ENCODE measurements at places on chromosomes 7 and 10.

DNA sequence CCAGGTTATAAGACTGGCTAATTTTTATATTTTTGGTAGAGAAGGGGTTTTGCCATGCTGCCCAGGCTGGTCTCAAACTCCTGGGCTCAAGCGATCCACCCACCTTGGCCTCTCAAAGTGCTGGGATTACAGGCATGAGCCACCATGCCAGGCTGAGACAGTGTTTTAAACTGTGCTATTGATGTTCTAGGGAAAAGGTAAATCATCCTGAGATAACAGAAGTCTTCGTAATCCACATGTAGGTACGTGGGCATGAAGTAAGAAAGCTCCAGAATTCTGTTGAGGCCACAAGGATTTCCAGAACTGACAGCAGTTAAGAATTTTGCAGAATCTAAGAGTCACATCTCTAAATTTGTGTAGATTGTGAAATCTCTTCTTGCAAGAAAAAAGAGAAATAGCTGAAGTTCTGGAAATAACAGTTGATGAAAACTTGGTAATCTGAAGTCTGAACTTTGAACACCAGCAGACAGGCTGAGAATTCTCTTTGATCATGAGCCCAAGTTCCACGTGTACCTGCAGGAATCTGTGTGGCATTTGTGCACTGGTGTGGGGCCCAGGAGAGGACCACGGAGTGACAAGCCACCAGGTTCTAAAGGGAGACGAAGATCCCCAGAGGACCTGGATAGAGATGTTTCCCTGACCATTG is 24.6 kb downstream of the C7orf33 start:
- no peak for DNase-seq

DNA sequence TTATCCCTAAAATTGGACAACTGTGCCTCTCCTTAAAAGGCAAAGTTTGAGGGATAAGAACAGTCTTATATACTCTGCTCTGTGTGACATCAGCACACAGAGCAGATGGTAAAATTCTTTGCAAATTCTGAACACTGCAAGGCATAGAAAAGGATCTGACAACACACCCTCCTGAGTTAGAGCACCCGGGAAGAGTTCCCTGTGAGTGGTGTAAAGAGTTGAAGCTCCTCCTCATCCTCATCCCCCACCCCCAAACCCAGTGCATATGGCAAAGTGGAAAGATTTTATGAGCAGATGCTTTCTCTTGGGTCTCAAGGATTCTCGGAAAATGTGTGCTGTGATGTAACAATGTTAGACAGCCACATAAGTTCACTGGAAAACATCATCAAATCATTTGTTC is 40.0 kb upstream of the DGKI start:
- DNase-seq = no peak

DNA sequence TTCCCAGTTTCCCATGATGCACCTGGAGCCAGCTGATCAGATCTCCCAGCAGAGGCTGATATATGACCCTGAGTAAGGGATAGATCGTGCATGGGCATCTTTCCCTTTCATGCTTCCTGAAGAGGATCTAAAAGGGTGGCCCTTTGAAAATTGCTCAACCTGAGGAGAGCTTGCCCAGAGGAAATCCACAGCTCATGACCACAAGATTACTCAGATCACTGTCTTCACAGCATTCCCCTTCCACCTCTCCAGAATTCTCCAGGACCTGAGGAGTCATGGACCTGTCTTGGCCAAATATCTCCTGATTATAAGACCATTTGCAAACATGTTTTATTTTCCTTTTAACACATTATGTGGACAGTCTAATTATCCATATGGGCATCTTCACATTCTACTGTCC is 328.1 kb downstream of the LHFPL3 start:
- DNase-seq = no peak

DNA sequence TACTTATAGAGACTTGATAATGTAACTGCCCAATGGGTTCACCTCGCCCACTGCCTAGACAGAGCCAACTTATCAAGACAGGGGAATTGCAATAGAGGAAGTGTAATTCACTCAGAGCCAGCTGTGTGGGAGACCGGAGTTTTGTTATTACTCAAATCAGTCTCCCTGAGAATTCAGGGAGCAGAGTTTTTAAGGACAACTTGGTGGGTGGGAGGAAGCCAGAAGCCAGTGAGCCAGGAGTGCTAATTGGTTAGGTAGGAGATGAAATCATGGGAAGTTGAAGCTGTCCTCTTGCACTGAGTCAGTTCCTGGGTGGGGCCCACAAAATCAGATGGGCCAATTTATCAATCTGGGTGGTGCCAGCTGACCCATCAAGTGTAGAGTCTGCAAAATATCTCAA is 20.1 kb upstream of the C7orf33 start:
- no peak for DNase-seq

DNA sequence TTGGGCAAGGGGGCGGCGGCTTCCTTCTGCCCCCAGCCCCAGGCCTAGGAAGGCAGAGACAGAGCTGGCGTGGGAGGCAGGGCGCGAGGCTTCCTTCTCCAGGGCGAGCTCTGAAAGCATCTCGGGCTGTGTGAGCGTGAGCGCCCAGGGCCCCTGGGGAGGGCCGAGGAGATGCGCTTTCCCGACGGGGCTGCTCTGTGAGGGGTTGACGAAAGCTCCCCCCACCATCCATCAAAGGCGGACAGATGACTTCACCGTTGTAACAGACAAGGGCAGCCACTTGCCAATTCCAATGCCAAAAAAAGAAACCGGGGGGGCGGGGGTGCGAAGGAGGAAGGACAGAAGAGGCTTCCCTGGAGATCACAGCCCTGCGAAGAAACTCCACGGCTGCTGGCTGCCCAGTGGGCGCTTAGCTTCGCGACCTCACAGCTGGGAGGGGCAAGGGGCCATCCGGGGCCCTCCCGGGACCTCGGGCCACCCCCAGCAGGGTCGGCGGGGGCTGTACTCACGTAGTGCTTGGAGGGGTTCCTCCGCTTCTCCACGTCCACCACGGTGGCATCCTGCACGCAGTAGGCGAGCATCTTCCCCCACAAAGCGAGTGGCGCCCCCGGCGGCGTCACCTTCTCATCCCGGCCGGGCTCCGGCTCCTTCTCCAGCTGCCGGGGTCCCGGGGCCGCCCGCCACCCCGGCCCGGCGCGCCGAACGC is 537 bp downstream of the SH3PXD2A start:
- DNase-seq = no peak

DNA sequence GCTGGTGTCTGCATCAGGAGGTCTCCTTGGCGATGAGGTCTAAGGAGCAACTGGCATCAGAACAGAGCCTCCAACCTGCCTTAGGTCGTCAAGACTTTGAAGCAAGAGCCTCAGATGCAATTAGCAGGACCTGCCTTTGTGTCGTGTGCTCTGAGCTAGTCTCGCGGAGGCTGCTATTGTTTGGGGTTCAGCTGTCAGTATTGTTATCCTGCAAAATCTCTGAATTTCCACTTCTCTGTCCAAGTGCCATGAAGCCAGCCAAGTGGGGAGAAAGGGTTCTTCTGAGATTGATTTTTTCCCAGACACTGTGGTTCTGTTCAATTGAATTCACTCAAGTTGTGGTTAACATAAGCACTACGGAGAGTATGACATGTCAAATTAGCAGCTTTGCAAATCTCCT is 78.7 kb downstream of the ADARB2 start:
- no peak for DNase-seq

DNA sequence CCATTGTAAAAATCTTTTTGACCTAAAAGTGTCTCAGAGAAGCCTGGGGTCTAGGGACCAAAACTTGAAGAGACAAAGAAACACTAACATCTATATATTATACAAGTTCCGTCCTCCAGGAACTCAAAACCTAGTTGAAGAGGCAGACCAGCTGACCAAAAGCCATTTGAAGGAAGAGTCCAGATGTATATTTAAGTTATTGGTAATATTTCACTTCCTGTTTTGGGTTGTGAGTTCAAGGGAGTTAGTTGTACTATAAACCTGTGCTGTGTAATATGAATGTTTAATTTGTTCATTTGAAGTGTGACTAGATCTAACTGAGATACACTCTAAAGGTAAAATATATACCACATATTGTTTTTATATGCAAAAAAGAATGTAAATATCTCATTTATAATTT is 45.0 kb downstream of the CDK1 start:
- DNase-seq = no peak

DNA sequence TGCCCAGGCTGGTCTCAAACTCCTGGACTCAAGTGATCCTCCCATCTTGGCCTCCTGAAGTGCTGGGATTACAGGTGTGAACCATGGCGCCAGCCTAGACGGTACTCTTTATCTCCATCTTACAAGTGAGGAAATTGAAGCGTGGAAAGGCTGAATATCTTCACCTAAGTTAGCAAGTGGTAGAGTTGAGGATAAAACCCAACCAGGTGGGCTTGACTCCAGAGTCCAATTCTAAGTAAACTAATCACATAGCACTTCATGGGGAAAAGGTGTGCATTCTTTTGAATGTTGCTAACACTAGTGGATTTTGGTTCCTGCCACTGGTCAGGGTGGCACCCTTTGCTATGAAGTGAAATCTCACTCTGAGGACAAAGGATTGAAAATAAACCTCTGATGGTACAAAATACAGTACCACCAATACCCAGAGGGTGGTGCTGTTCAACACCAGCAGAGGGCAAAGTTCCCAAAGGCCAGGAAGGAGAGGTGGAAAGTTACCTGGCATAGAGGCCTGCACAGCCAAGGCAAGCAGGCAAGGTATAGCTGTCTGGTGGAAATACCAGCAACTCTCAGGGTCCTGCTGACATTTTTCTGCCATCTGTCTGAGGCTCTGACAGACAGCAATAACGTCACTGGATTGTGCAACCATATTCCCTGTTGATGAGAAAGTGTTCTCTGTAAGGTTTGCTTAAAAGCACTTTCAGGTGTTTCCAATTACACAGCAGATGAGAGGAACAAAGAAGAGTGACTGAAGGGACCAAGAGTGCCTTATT is 17.6 kb downstream of the ZDHHC16 start:
- DNase-seq = peak; percentile 3

- no peak for DNase-seq
Measured at GRCh38 chr7:29297194-29297890, 102.8 kb downstream of the CHN2 start.

- DNase-seq = no peak
Measured at GRCh38 chr10:62333988-62334682, 40.0 kb upstream of the ZNF365 start.

- no peak for DNase-seq
Measured at GRCh38 chr10:110368002-110368401, 63.3 kb upstream of the SMNDC1 start.

All from CD8-positive, alpha-beta memory T cell (primary cell).